ENCODE measurements at places on chromosomes 5 and 9.

DNA sequence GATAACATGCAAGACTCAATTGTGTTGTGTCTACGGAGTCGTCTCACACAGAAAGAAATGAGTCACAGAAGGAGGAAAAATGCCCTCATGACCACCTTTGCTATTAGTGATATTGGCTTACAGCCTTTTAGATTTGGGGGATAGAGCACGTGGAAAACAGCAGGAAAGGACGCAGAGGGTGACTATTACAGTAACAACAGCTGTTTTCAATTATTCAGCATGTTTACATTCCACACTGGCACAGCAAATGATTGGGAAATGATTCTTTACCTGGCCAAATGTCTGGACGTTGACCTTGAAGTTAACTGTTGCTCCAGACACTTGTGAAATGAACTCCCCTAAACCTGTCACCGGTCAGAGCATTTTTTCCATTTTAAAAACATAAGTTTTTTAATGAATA lies 46.8 kb downstream of the APTX start:
- DNase-seq, result no peak

DNA sequence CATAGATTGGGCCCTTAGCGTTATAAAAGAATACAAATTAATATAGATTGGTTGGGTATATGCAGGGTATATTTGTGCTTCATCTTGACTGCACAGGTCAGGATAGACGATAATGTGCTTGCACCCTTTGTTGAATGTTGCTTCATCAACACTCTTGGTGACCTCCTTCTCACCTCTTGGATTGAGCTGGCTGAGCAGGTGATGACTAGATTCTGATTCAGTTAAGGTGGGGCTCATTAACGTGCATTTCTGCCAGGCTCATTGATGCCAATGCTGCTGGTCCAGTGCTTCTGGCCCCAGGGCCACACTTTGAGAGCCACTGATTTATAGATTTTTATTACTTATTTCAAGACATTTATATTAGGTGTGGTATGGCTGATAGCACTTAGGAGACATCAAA lies 27.7 kb downstream of the PCSK5 start:
- no peak for DNase-seq

- no peak for DNase-seq
Observed at GRCh38 chr5:130290219-130290618, 386.0 kb downstream of the CHSY3 start.

GRCh38 chr9:71816916-71817451 lies 48.7 kb upstream of the CEMIP2 start:
- DNase-seq, result no peak

DNA sequence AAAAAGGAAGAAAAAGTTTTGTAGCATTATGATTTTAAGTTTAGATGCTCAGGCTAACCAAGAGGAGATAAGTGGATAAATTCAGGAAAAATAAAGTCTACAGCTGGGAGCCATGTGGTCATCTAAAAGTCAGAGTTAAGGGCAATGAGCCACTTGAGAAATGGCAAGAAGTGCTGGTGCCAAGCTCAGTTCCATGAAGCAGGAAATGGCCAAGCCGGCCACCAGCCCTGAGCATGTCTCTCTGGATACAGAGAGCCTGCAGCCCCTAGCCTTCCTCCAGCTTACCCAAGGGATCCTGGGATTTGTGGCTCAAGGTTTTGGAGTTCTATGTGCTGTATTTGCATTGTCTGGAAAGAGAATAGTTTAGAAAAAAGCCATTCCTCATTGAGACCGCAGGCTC lies 12.2 kb upstream of the S1PR3 start:
- DNase-seq, result no peak

DNA sequence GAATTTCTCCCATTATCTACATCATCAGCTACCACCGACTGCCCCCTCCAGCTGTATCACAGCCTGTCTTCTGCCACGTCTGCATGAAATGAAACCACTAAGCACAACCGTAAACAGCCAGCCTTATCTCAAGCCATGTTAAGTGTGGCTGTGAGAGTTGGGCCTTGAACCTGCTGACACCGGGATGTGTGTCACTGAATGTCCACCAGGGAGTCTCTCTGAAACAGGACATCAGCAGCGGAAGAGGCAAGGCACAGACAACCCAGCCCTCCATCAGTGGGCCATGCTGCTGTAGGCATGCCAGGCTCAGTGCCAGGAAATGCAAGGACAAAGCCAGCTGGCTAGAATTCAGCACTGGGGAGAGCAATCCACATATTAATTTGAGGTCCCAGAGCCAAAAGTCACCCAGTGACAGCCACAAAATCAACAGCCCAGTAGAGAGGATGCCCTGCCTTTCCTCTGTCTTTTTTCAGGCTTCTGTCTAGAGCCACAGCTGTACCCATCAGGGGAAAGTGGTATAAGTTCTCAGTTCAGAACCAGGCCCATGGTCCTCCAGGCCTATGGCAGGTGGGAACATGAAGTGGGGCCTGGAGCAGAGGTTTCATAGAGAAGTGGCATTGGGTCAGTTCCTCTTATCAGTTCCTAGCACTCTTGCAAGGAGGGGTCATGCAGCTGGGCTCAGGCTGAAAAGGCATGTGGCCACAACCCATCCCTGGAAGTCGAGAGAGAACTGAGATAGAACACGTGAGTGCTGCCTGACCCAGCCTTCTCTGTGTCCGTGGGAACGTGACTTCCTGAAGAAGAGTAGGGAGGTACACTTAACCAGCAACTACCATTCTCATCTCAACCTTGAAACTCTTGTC lies 199.4 kb downstream of the ESM1 start:
- DNase-seq, result no peak

GRCh38 chr9:95167998-95168397 lies 149.5 kb downstream of the FANCC start:
- peak; percentile 22 for DNase-seq

- DNase-seq, result no peak
Observed at GRCh38 chr9:79639354-79639753, 67.6 kb downstream of the TLE4 start.

DNA sequence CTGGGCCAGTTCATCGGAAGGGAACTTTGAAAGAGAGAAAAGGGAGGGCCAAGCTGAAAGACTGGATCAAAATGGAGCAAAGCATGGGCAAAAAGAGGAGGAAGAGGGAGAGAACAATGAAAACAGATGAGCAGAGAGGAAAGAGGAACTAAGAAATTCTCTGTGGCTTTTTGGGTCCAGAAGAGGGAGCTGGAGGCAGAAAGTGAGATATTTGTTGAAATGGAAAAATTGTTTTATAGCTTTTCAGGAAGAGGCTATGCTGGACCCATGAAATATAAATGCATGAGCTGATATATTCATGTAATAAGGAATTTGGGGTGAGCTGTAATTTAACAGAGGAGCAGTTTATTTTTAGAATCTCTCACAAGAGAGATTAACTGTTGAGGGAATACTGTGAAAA lies 457.3 kb downstream of the DMAC1 start:
- DNase-seq, result no peak

DNA sequence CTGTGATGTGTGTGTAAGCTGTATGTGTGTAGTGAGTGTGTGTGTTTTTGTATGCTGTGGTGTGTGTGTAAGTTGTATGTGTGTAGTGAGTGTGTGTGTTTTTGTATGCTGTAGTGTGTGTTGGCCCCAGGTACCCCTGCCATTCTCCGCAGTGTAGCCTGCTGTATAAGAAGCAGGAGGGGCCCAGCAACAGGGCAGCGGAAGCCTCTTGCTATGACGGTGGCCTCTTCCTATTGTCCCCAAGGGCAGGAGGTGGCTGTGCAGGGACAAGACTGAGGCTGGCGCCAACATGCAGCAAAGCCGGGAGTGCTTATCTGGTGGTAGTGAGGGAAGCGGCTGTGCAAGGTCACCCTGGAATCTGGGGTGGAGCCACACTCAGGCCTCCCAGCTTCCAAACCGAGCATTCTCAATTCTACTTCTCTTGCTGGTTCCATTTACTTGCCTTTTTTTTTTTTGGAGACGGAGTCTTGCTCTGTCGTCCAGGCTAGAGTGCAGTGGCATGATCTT lies 5.1 kb downstream of the SPAAR start:
- no peak for DNase-seq

DNA sequence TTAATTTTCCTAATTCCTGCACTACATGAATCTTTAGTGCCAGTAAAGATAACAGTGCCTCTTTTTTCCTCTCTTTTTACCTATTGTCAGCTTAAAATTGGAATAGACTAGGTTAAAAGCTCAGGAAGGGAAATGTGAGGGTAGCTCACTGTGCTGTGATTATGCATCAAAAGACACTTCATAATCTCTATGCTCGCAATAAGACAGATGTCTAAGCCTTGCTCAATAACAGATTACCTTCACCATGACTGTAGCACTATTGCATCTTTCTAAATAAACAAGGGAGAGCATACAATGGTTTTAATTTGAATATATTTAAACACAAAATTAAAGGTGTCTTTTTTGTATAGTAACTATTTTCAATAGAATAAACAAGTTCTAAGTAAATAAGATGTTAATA lies 130.1 kb downstream of the FBN2 start:
- DNase-seq, result no peak

DNA sequence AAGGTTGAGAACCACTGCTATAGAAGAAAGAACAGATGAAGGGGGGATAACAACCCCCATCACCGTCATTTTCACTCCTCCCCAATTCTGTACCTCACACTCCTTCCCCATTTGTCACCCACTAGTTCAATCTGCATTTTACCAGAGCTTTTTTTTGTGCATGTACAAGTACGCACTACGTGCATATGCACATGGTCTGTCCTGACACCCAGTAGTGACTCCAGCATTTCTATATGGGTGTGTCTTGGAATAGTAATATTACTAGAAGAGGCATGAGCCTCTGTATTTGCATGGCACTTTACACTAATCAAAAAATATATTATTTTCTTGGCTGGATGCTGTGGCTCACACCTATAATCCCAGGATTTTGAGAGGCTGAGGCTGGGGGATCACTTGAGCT lies 38.7 kb downstream of the NIM1K start:
- DNase-seq, result no peak

DNA sequence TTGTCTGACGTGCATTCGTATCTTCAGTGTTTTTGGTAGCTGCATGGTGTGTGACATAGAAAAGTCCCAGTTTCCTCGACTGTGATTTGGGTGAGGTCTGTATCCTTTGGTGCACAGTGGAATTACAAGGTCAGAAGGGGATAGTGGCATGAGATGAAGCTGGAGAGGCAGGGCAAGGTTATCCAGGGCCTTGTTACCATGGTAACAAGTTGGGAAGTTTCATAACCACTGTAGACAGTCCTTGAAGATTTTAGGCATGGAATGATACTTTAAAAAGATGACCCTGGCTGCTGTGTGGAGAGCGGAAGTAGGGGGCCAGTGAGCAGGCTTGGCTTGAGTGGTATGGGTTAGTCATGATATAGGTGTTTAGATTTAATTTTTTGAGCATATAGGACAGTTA lies 11.9 kb downstream of the EHMT1 start:
- no peak for DNase-seq

GRCh38 chr9:137488327-137488653 lies 29.2 kb upstream of the NSMF start:
- no peak for DNase-seq

Data from central memory CD8-positive, alpha-beta T cell (primary cell).